ENCODE measurements at places on chromosomes 2 and 18.

DNA sequence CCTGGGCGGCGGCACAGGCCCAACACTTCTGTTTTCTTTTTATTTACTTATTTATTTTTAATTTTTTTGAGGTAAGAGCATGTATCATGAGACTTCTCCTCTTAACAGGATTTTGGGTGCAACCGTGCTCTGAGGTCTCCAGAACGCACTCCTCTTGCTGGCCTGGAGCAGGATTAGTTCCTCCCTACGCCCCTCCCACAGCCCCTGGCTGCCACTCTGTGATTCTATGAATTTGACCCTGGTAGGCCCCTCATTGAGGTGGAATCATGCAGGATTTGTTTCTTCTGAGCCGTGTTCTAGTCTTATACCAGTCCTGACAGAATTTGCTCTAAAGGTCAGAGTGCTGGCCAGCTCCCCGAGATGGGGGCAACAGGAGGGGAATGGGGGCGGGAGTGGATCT lies 106.5 kb upstream of the HS6ST1 start:
- no peak for DNase-seq

GRCh38 chr18:79361766-79362522 lies 33.8 kb upstream of the NFATC1 start:
- DNase-seq = no peak

GRCh38 chr2:156472686-156473085 lies 36.5 kb downstream of the GPD2 start:
- no peak for DNase-seq

GRCh38 chr2:220512419-220512818 lies 885.0 kb downstream of the SLC4A3 start:
- no peak for DNase-seq

DNA sequence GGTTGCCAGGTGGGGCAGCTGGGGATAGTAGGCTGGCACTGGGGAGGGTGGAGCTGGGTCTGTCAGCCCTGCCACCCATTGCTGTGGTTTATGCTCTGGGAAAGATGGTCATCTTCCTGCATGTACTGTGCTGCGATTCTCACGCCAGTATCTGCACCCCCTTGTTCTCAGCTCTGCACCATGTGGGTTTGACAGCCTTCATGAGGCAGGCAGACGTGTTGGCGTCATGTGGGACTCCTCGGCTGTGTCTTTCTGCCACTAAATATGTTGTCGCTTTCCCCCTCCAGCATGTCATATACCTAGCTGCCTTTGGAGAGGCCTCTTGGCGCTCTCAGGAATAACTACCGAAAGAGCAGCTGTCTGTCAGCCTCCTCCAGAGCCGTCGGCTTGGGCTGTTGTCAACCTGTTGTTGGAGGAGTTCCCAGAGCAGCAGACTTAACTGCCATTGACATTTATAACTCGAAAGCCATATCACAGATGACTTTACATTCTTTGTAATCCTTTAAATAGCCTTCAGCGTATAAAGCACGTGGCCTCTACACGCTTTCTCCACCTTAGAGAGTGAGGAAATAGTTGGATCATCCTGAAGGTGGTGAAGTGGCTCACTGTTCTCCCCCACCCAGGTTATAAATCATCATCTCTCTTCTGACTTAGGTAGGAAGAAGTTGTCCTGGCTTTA lies 80.4 kb upstream of the MGAT5 start:
- DNase-seq = no peak

DNA sequence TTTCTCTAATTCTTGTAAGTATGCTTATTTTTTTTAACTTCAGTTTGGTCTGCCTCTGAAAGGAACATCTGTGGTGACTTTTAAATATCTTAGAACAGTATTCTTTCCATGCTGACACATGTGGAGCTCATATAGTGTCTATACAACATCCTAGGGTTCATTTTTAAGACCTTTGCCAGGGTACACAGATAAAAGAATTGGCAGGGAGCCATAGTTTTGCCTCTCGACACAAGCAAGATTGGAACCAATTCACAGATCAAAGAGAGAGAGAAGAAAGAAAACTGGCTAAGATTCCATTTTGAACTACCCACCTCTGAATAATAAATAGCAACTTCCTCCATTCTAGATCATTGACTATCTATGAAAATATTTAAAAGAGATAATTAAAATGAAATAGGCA lies 142.7 kb upstream of the ST6GAL2 start:
- no peak for DNase-seq

DNA sequence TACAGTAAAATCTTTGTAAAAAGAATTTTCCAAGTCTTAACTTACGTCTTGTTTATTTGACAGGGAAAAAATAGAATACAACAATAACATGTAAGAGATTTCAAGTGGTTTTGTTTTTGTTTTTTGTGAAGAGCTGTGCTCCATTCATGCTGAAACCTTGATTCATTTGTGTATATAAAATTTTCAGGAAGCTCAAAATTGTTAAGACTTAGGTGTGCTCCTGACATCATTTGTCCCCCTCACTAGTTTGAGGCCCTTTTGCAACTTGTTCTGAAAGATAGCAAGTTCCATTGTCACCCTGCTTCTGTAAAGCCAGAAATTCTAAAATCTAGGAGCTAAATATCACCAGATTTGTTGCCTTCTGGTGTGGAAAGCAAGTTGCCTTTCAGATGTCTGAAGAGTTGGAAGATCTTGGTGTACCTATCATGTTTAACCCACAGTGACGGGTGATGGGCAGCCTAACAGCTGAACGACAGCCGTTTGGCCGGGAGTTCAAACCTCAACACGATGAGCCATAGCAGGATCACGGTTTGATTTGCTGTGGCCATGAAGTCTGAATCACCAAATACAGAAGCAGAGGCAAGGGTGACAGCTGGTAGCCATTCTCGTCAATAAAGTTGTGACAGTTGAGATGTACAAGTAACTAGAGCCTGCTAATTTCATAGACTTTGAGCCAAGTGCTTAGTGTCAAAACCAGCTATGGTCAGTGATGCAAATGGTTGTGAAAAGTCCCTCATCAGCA lies 205.5 kb upstream of the SP5 start:
- no peak for DNase-seq

- no peak for DNase-seq
Observed at GRCh38 chr2:201233812-201234662, 26.3 kb upstream of the CASP8 start.

DNA sequence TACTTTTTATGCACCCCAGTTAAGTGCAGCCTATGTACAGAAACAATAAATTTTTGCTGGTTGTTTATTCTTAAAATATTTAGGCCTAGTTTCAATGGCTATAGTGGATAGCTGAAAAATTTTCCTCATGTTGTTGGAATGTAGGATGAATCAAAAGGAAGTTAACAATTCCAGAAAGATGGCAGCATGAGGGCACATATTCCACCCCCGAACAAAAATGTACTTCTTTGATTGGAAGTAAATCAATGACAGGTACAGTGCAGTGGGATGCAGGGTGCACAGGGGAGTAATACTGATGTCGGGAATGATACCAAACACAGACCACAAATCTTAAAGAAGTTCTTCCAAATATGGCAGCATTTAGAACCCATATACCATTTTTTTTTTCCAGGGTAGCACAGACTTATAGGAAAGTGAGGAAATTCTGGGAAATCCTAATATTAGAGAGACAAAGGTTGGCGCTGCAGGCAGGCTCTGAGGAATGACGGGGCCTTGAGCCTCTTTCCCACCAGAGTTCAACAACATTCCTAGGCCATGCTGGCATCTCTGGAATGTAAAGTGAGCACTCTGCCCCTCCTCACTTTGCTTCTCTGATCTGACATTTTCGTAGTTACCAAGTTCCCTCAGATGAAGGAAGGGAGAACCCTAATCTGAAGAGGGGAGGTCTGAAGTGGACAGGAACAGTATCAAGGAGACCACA lies 36.6 kb upstream of the IKZF2 start:
- DNase-seq = no peak

- DNase-seq = no peak
Observed at GRCh38 chr2:212814941-212815340, 276.3 kb upstream of the ERBB4 start.

- DNase-seq = no peak
Observed at GRCh38 chr2:85754313-85755095, 713 bp downstream of the ATOH8 start.

DNA sequence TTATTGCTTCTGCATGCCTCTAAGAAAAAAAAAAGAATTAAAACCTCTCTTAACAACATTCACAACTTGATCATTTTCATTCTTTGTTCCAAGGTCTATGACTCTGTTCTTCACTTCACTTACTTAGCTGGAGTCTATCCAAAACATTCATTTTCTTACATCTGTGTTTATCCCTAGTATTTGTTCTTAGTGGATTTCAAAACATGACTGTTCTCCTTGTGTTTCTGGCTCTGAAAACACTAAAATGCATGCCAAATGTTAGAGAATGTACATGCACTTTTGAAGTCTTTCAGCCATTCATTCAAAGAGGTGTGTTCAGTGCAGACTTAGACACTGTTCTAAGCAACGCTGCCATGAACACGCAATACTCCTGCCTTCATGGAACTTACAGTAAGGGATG lies 138.8 kb downstream of the CNTNAP5 start:
- no peak for DNase-seq

- no peak for DNase-seq
Observed at GRCh38 chr2:125850541-125850940, 805.4 kb upstream of the GYPC start.

DNA sequence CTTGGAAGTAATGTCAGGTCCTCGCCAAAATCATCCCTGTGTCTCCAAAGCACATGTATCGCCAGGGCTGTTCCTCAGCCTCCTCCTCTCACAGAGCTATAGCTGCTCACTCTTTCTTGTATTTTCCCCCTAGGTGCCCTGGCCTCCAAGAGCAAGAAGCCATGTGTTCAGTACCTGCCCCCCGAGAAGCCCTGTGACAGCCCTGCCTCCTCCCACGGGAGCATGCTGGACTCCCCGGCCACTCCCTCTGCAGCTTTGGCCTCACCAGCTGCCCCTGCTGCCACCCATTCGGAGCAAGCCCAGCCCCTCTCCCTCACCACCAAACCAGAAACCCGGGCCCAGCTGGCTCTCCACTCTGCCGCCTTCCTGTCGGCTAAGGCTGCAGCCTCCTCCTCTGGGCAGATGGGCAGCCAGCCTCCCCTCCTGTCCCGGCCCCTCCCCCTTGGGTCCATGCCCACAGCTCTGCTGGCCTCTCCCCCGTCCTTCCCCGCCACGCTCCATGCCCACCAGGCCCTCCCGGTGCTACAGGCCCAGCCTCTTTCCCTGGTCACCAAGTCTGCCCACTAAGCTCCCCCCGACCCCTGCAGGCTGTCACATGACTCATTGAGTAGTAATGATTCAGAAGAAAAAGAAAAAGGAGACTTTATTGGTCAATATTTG lies 18.8 kb downstream of the TGOLN2 start:
- DNase-seq = no peak

- DNase-seq = no peak
Observed at GRCh38 chr2:1582891-1583341, 161.4 kb downstream of the PXDN start.

DNA sequence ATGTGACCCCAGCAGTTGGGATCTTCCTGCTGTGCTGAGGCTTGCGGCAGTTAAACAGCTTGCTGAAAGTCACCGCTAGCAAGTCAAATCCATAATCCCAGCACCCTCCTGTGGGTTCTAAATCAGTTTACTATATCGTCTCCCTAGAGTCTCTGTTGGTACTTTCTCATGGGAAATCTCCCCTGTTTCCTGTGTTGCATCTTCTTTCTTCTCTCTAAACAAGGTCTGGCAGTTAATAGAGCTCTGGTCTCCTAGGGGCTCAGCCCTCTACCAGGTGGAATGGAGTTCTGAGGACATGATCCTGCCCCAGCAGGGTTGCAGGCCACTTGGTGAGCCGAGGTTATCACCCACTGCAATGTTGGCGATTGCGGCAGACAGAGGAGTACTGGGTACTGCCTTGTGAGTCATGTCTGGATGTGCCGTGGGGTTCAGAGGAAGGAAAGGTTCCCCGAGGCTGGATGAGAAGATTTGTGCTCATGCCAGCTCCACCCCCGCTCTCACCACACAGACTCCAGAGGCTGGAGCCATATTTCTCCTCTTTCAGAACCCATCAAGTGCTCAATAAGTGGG lies 59.4 kb upstream of the SIX2 start:
- no peak for DNase-seq

GRCh38 chr18:13318731-13319501 lies 100.4 kb downstream of the LDLRAD4 start:
- DNase-seq = no peak

DNA sequence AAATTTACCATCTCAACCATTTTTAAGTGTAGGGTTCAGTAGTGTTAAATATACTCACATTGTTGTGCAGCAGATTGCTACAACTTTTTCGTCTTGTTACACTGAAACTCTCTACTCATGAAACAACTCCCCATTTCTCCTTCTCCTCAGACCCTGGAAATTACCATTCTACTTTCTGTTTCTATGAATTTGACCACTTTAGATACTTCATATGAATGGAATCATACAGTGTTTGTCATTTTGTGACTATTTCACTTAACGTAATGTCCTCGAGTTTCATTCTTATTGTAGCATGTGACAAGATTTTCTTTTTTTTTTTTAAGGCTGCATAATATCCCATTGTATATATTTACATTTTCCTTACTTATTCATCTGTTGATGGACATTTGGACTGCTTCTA lies 203.8 kb downstream of the PLCL1 start:
- DNase-seq = no peak

GRCh38 chr2:195820867-195821565 lies 164.0 kb downstream of the SLC39A10 start:
- DNase-seq = no peak

- DNase-seq = no peak
Observed at GRCh38 chr2:26316845-26317244, 29.1 kb upstream of the SELENOI start.

GRCh38 chr18:14769381-14769780 lies 21.4 kb downstream of the ANKRD30B start:
- no peak for DNase-seq

DNA sequence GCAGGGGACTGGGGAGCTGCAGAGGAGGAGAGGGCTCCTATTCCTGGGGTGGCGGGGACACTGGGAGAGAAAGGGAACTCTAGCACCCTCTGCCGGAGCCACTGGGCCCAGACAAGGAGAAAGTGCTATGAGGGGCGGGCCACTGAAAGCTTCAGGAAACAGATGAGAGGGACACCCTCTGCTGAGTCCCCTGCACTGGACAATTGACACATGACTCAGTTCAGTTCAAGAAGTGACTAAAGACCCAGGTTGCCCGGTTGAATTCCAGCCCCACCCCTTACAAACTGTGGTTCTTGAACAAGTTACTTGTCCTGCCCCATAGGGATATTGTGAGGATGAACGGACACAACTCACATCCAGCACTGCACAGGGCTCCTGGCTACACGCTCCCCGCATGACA lies 5.0 kb downstream of the RUFY4 start:
- no peak for DNase-seq

- DNase-seq = no peak
Observed at GRCh38 chr2:1856922-1857321, 112.6 kb upstream of the PXDN start.

GRCh38 chr18:74540652-74541421 lies 6.5 kb downstream of the CNDP1 start:
- no peak for DNase-seq

DNA sequence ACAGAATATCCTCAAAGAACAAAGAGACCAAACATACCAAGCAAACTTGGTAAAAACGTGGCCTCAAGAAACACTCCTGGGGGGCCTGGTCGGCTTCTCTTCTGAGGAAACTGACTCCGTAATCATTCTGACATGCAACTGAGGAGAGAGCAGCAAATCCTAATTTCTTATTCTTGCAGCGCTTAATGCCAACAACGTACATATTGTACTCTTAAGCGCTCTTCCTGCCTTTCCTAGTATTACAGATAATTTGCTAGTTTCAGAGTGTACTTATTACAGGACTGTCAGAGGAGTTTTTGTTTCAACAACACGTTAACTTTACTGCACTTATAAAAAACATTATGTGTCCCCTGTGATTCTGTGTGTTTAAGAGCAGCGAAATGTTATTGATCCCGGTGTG lies 64.9 kb downstream of the ZNF521 start:
- no peak for DNase-seq
